Activated B cell treated with CpG ODN at 0.5 μM for 24 hours (primary cell): ENCODE measurements at places on chromosomes 7 and 10. TPM values are rescaled to one million over a fixed set of nuclear protein-coding genes. Genes with fewer than 3 reads are reported as not detected.
A peak's percentile ranks its signal among the peaks of the same experiment; 100 is the strongest.

DNA sequence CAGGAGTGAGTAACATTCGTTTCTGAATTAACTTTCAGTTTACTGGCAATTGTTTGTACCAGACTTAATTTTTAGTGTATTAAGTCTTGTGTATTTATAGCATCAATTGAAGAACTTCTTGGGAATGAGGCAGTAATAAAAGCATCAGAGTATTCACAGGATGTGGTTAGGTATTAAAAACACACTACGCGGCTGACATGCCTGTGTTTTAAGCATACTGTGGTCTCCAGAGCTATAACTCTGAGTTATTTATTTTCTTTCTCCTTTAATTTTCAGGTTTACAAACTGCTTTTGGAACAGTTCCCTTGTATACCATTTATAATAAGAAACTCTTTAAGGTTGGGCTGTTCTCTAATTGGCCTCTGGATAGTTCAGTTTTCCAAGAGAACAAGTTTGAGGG lies 626.1 kb upstream of the NRG3 start:
- H3K4me1 ChIP-seq: no peaks in the 10 kb centered on the region
- H3K4me3 ChIP-seq: no peak overlapping the region
- H3K27me3 ChIP-seq: no peaks in the 10 kb centered on the region
- H3K36me3 ChIP-seq: no peaks in the 10 kb centered on the region
- no peak overlapping the region for H3K27ac ChIP-seq

DNA sequence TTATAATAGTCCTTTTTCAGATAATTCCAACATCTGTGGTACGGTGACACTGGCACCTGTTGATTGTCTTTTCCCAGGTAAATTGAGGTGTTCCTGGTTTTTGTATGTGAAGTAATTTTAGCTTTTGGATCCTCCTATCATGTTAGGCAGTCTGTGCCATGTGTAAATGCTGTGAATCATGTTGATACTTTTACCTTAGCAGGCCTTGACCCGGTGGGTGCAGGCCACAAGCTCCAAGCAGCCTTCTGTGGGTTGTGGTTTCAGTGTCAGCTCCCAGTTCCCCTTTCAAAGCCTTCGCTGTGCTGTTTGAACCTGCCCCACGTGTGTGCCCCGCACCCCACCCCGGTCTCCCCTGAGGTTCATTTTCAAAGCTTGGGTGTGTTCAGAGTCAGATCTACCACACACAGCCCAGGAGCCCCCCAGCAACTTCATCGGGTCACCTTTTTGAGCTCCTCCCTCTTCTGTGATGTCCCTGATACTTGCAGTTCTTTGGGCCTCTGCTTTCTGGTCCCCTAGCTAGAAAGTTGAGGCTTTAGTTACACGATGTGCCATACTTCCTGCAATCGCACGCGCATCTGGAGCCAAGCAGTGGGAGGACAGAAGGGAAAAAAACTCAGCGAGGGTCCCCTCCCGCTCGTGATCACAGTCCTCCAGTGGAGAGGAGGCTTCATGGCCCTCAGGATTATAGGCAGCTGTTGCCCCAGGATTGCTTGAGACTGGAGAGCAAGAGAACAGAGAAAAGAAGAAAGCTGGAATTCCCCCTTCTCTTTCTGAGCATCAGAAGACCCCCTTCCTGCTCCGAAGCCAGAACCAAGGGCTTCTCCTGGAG lies 8.7 kb upstream of the BHLHA15 start:
- H3K4me3 ChIP-seq: peak overlapping the region; percentile 80
- H3K27ac ChIP-seq: peak overlapping the region; percentile 86
- H3K27me3 ChIP-seq: peaks cover 3% of the 10 kb centered on the region
- peak; percentile 81 for DNase-seq

DNA sequence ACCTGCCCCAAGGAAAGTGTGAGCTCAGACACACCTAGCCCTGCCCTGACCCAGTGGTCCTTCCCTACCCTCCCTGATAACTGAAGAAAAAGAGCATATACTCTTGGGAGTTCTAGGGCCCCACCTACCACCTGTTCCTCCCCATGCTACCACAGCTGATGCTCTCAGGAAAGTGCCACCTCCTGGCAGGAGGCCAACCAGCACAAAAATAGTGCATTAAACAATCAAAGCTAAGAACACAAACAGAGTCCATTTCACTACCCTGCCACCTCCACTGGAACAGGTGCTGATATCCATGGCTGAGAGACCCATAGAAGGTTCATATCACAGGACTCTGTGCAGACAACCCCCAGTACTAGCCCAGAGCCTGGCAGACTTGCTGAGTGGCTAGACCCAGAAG lies 288.6 kb upstream of the PHF14 start:
- H3K36me3 ChIP-seq: no peaks in the 10 kb centered on the region
- no peak for DNase-seq
- peaks cover 5% of the 10 kb centered on the region for H3K27me3 ChIP-seq
- H3K4me3 ChIP-seq: no peak overlapping the region
- H3K4me1 ChIP-seq: no peaks in the 10 kb centered on the region

GRID2IP gene
- 0.93 and 1.3 TPM in 2 replicates for total RNA-seq

DNA sequence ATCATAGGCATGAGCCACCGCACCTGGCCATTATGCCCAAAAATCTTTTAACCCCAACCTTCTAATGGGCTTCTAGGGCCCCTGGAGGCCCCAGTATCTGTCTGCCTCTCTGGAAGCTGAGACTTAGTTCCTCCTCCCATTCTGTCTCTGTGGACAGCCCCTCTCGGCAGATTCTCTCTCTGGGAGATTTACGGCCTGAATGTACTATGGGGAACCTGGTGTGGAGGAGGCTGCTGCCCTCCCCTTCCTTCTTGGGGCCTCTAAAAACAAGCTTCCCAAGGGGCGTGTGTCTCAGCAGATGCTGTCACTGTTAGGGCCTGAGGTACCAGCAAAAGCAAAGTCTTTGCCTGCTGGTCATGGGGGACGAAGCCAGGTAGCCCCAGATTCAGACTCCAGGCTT lies 35.8 kb upstream of the PRKAR1B start:
- H3K4me3 ChIP-seq: no peak overlapping the region
- H3K27me3 ChIP-seq: no peaks in the 10 kb centered on the region
- no peak overlapping the region for H3K27ac ChIP-seq
- peaks cover 66% of the 10 kb centered on the region for H3K36me3 ChIP-seq

- no peak for DNase-seq
- no peak overlapping the region for H3K4me3 ChIP-seq
- no peaks in the 10 kb centered on the region for H3K27me3 ChIP-seq
- H3K27ac ChIP-seq: no peak overlapping the region
- H3K4me1 ChIP-seq: no peaks in the 10 kb centered on the region
Measured at GRCh38 chr7:74380720-74381119, 73.0 kb upstream of the GTF2IRD1 start.

DNA sequence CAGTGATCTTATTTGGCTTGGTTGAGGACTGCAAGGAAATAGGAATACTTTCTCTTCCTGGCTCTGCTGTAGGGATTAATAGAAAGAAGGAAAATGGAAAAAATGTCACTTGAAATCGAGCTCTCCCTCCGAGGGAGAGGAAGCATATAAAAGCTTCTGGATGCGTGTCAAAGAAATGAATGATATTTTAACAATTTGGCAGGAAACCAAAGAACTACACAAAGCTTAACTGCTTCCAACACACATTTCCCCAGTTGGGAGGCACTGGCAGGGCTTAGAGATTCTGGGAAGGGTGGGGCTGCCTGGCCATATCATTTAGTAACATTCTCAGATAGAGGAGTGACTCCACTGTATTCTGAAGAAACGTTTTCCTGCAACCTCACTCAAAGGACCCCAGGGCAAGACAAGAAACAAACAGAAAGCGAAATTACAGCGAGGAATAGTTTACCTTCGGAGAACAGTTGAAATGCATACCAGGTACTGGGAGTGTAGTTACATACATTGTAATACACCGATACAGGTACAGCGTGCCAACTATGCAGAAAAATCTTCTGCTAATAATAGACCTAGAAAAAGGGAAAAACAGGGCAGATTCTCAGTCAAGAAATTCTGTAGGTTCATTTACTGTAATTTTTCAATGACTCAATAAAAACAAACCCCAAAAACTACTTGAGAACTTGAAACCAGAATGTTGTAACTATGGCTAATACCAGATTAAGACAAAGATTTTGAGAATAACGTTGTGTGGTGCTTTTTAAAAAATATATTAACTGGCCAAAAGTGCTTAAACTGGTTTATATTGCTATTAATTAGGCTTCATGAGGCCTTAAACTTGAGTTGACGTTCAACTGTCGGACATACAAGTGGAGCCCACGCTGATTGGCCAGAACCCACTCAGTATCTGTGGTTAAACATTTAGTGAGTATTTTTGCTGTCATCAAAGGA lies 75.7 kb upstream of the ASAH2 start:
- peaks cover 25% of the 10 kb centered on the region for H3K36me3 ChIP-seq
- H3K27ac ChIP-seq: no peak overlapping the region
- H3K4me3 ChIP-seq: no peak overlapping the region
- H3K4me1 ChIP-seq: peaks cover 25% of the 10 kb centered on the region

NAT16 gene
- total RNA-seq: not detected in 2 replicates

DNA sequence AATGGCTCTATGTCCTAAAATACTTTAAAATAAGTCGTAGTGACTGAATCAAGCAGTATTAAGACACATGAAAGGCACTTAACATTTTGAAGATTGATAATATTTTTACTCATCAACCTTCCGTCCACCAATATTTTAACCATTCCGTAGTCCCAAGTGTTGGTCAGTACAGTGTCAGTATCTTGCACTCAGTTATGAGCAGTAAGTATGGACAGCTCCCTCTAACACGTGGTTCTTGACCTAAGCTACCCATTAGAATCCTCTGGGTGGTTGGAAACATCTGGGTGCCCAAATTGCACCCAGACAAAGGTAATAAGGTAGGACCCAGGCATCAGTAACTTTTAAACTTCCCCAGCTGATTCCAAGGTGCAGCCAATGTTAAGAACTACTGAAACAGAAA lies 260.2 kb downstream of the HDAC9 start:
- no peaks in the 10 kb centered on the region for H3K27me3 ChIP-seq
- no peak overlapping the region for H3K4me3 ChIP-seq
- peaks cover 2% of the 10 kb centered on the region for H3K36me3 ChIP-seq
- no peaks in the 10 kb centered on the region for H3K4me1 ChIP-seq
- no peak for DNase-seq

CCNY gene
- total RNA-seq: 68.5 and 69.2 TPM in 2 replicates

PURB gene
- 21.3 and 23.8 TPM in 2 replicates for total RNA-seq

DNA sequence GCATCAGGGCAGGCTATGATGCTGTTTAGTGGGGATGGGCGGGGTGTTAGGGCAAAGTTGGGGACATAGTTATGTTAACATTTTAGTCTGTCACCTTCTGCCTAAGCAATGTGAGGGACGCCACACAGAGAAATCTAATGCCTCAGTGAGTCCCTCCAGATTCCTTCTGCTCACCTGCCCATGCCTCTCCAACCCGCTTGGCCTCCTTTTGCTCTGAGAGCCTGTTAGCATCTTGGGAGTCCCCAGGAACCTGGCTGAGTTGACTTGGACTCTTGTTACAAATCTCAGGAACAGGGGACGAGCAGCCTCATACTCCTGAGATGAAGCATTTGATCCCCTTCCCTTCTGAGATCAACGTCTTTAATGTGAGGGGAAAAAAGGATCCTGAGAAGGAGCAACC lies 336.8 kb downstream of the CCSER2 start:
- H3K4me1 ChIP-seq: no peaks in the 10 kb centered on the region
- peaks cover 6% of the 10 kb centered on the region for H3K27me3 ChIP-seq
- no peak overlapping the region for H3K27ac ChIP-seq

SLC16A9 gene
- 0.81 and 1.2 TPM in 2 replicates for total RNA-seq
